ENCODE measurements at places on chromosomes 12 and 14.
A peak's percentile ranks its signal among the peaks of the same experiment; 100 is the strongest.

DNA sequence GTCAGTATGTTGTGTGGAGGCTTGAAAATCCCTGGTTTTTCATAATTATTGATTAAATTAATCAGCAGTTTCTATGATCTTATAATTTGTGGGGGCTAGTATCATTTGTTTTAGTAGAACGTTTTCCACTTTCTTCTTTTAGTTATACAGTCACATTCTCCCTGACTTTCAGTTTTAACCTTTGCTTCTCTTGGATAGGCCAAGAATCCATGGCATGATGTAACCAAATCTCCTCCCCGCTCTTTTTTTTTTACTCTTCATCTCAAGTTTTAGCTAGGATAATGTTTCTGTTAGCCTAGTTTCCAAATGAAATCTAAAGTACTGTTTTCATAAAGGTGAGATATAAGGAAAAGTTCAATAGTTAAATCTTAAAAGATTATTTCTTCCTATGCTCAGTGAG, 106.5 kb downstream of the TMEM117 start:
- no peak overlapping the region for H3K27ac ChIP-seq
- H3K27me3 ChIP-seq = no peaks in the 10 kb centered on the region
- H3K36me3 ChIP-seq = no peaks in the 10 kb centered on the region
- no peak for DNase-seq
- H3K4me3 ChIP-seq = no peak overlapping the region

DNA sequence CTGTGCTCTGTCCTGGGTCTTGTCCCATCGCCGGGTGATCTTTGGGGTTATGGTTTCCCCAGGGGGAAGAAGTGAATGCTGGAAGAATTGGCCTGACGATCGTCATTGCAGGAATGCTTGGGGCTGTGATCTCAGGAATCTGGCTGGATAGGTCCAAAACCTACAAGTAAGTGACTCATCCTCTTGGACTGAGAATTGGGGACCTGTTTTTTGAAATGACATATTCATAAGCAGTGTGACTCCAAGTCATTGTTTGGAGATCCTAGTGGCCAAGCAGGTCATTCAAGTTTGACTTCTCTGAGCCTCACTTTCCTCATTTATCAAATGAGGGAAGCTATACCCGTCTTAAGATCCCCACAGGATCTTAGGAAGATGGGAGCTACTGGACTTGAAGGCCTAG, 25.8 kb downstream of the ERG28 start:
- H3K36me3 ChIP-seq = no peaks in the 10 kb centered on the region
- H3K27ac ChIP-seq = no peak overlapping the region
- H3K4me1 ChIP-seq = no peaks in the 10 kb centered on the region
- H3K27me3 ChIP-seq = no peaks in the 10 kb centered on the region
- no peak overlapping the region for H3K4me3 ChIP-seq

- DNase-seq = no peak
Observed at GRCh38 chr12:5166976-5167375, 123.3 kb downstream of the KCNA5 start.

DNA sequence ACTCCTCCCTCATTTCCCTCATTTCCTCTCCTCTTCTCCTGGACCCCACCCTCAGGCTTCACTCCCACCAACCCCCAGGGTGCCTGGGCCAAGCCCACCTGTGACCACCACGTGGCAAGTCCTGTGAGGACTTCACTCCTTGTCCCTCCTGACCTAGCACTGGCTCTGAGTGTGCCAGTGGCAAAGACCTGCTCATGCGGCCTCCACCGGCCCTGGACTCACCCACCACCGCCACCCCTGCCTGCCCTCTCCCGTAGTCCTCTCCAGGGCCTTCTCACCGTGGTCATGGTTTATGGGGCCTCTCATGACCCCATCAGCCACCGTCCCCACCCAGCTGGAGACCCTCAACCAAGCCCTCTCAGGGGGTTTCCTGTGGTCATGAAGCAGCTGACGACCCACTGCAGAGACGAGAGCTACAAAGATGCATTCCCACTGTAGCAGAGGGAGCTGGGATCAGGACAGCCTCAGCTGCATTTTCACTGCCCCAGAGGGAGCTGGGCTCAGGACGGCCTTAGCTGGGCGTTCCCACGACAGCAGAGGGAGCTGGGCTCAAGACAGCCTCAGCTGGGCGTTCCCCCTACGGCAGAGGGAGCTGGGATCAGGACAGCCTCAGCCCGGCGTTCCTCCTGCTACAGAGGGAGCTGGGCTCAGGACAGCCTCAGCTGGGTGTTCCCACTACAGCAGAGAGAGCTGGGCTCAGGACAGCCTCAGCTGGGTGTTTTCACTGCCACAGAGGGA, 3.2 kb upstream of the C14orf180 start:
- no peaks in the 10 kb centered on the region for H3K27me3 ChIP-seq
- H3K4me3 ChIP-seq = no peak overlapping the region
- H3K4me1 ChIP-seq = peaks cover 20% of the 10 kb centered on the region
- no peak for DNase-seq
- H3K36me3 ChIP-seq = no peaks in the 10 kb centered on the region

GRCh38 chr12:24896171-24896570, 52.7 kb downstream of the BCAT1 start:
- no peaks in the 10 kb centered on the region for H3K27me3 ChIP-seq
- no peaks in the 10 kb centered on the region for H3K36me3 ChIP-seq
- H3K4me1 ChIP-seq = no peaks in the 10 kb centered on the region
- H3K27ac ChIP-seq = no peak overlapping the region

DNA sequence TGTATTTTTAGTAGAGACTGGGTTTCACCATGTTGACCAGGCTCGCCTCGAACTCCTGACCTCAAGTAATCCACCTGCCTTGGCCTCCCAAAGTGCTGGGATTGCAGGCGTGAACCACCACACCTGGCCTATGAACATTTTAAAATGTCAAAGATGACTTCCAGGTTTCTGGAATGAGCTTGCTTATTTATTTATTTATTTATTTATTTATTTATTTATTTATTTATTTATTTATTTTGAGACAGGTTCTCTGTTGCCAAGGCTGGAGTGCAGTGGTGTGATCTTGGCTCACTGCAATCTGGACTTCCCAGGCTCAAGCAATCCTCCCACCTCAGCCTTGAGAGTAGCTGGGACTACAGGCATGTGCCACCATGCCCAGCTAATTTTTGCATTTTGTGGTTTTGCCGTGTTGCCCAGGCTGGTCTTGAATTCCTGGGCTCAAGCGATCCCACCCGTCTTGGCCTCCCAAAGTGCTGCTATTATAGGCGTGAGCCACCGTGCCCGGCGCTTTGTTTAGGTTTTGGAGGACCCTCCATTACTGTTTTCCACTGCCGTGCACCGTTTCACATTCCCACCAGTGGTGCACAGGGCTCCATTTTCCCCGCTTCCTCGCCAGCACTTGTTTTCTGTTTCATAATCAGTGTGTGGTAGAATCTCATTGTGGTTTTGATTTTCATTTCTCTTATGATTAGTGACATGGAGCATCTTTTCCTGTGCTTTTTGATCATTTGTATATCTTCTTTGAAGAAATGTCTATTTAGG, 6.4 kb upstream of the CFAP251 start:
- H3K27me3 ChIP-seq = no peaks in the 10 kb centered on the region
- H3K27ac ChIP-seq = no peak overlapping the region
- H3K4me3 ChIP-seq = no peak overlapping the region
- H3K4me1 ChIP-seq = peaks cover 5% of the 10 kb centered on the region
- peaks cover 77% of the 10 kb centered on the region for H3K36me3 ChIP-seq
- no peak for DNase-seq

DNA sequence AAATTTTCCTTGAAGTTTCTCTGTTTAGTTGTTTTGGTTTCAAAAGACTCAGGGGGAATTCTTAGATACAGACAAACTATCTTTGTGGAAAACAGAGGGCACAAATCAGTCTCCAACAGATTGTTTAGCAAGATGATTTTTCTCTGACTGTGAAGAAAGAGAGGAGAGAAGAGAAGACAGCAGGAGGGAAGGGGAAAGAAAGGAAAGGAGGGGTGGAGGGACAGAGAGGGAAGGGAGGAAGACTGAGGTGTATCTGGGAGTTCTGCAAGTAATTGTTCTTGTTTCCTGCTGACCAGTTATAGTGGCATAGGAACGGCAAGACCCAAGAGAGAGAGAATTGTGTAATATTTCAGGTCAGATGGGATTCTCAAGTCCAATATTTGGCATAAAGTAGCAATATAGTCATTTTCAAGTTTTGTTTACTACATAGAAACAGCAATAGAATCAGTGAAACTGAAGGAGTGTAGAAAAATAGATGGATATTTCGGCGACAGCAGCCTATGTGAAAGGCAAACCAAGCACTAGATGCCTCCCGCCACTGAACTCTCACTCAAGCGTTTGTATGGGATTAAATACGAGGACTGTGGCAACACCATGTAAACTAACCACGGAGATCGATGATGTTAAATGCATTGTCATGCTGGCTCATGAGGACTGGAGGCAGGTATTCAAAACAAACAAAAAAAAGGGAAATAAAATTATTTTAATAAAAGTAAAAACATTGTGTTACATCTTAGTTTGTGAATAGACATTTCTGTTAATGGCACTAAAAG, 342.5 kb downstream of the SLC16A7 start:
- no peak overlapping the region for H3K27ac ChIP-seq
- DNase-seq = no peak
- H3K36me3 ChIP-seq = no peaks in the 10 kb centered on the region
- no peaks in the 10 kb centered on the region for H3K4me1 ChIP-seq
- H3K27me3 ChIP-seq = no peaks in the 10 kb centered on the region

DNA sequence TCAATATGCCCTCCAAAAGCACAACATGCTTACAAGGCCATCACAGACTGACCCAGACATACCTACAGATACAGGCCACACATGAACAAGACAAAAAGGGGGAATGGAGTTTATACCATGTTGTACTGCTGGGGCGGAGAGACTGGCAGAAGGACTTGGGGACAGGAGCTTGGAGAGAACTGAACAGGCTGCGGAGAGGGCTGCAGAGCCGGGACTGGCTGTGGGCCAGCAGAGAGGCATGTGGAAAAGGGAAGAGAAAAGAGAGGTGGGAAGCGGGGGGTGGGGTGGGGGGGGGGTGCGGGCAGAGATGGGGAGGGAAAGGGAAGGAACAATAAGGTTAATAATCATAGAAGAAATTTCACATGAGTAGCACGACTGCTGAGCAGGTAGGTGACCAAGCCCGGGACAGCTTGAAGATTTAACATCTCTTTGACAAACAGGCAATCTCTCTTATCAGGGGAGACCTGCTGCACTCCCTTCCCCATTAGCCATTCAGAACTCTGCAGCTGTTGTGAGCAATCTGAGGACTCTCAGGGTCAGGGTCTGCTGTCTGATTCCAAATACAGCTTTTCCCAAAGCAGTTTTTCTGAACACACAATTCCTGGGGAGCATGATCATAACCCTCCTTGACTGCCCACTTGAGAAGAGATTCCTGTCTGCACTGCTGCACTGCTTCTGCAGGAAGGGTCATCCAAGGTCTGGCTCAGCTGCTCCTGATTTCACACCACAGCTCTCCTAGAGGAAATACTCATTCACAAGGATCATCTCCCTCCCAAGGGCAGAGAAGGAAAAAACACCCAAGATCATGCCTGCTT, 21.6 kb upstream of the STAC3 start:
- peaks cover 21% of the 10 kb centered on the region for H3K36me3 ChIP-seq
- H3K4me3 ChIP-seq = no peak overlapping the region
- H3K4me1 ChIP-seq = no peaks in the 10 kb centered on the region

GRCh38 chr14:102862154-102862773, 60.2 kb upstream of the AMN start:
- no peaks in the 10 kb centered on the region for H3K4me1 ChIP-seq
- no peaks in the 10 kb centered on the region for H3K36me3 ChIP-seq
- no peak overlapping the region for H3K4me3 ChIP-seq
- no peak overlapping the region for H3K27ac ChIP-seq

GRCh38 chr14:50396631-50397389, at the start of gene CDKL1:
Gene CDKL1, minus strand, starts transcription at chr14:50396881. Its CDS starts 1,013 bp downstream, at chr14:50395868.
- no peaks in the 10 kb centered on the region for H3K36me3 ChIP-seq
- no peaks in the 10 kb centered on the region for H3K27me3 ChIP-seq
- DNase-seq = peak; percentile 73
- H3K4me3 ChIP-seq = peak within 1 kb of the TSS; percentile 82
- H3K4me1 ChIP-seq = no peaks in the 10 kb centered on the region

DNA sequence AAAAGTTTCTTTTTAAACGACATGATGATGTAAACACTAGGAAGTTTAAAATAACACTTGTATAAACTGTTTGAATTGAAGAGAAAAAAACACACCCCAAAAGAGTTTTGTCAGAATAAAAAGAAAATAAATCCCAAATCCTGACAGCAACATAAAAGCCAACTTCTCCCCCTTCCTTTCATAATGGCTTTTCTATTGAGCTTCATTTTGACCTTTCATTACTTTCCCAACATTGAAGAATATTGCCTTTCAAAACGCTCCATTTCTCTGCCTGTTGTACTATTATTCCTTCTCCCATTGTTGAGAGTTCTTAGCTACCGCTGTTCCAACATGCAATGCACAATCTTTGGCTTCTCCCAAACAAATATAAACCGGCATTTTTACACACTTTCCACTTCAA, 448.5 kb downstream of the BCAT1 start:
- no peaks in the 10 kb centered on the region for H3K36me3 ChIP-seq
- no peaks in the 10 kb centered on the region for H3K27me3 ChIP-seq
- H3K27ac ChIP-seq = no peak overlapping the region
- H3K4me3 ChIP-seq = no peak overlapping the region
- H3K4me1 ChIP-seq = peaks cover 24% of the 10 kb centered on the region
- DNase-seq = no peak

GRCh38 chr14:35286707-35287106, 5.5 kb upstream of the PSMA6 start:
- H3K4me1 ChIP-seq = no peaks in the 10 kb centered on the region
- H3K27me3 ChIP-seq = no peaks in the 10 kb centered on the region
- H3K4me3 ChIP-seq = no peak overlapping the region
- DNase-seq = no peak
- no peak overlapping the region for H3K27ac ChIP-seq
- no peaks in the 10 kb centered on the region for H3K36me3 ChIP-seq

DNA sequence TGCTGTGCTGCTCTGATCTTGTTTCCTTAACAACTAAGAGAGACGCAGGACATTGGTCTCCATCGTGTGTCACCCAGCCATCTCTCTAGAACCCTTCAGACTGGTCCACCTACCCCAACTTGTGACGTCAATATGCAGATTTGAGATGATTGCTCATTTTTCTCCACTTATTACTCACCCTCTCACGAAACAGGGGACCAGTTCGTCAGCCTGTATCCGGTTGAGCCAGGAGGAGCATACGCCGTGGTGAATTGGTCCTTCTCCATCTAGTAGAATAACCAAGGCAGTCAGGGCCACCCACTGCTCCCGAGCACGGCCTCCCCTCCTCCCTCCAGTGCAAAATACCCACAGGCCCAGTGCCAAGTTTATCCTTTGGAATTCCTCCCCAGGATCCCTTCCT, 36.2 kb upstream of the FBXO21 start:
- H3K36me3 ChIP-seq = no peaks in the 10 kb centered on the region
- DNase-seq = no peak
- no peak overlapping the region for H3K4me3 ChIP-seq
- H3K27ac ChIP-seq = no peak overlapping the region
- no peaks in the 10 kb centered on the region for H3K27me3 ChIP-seq

GRCh38 chr12:23927907-23928306, 21.6 kb downstream of the SOX5 start:
- no peak for DNase-seq
- no peaks in the 10 kb centered on the region for H3K4me1 ChIP-seq
- H3K27ac ChIP-seq = no peak overlapping the region
